ENCODE measurements at places on chromosomes 6 and 20. TPM values are rescaled to one million over a fixed set of nuclear protein-coding genes. Genes with fewer than 3 reads are reported as not detected.

The UST gene
- 6.0 TPM for polyA plus RNA-seq

The BHLHE23 gene
- polyA plus RNA-seq = not detected

The SNX9 gene
- 25.3 TPM for polyA plus RNA-seq

The GDAP1L1 gene
- not detected for polyA plus RNA-seq

The EPHA7 gene
- not detected for polyA plus RNA-seq

The TMEM14A gene
- 44.2 TPM for polyA plus RNA-seq

The ENPP1 gene
- 0.22 TPM for polyA plus RNA-seq

The WFDC12 gene
- 1.8 TPM for polyA plus RNA-seq

The COL10A1 gene
- polyA plus RNA-seq = not detected

The ANKEF1 gene
- polyA plus RNA-seq = 7.7 TPM

The VSX1 gene
- not detected for polyA plus RNA-seq

The FAXC gene
- polyA plus RNA-seq = 4.0 TPM

The PAK5 gene
- polyA plus RNA-seq = 0.01 TPM

The RBM24 gene
- 1.9 TPM for polyA plus RNA-seq

The BTBD3 gene
- 29.5 TPM for polyA plus RNA-seq

The SAMD10 gene
- 0.75 TPM for polyA plus RNA-seq

The ATP9A gene
- 5.8 TPM for polyA plus RNA-seq

The OR2H2 gene
- not detected for polyA plus RNA-seq

The SMLR1 gene
- not detected for polyA plus RNA-seq

The ADGB gene
- not detected for polyA plus RNA-seq

The HLA-DRB1 gene
- 0.31 TPM for polyA plus RNA-seq

The MATN4 gene
- not detected for polyA plus RNA-seq

The ZBP1 gene
- polyA plus RNA-seq = not detected

The PLN gene
- not detected for polyA plus RNA-seq
